ENCODE measurements at places on chromosomes 3 and 15.

GRCh38 chr15:63234451-63234870 lies 42.9 kb upstream of the APH1B start:
- no peak for DNase-seq

- DNase-seq = no peak
Observed at GRCh38 chr3:88114878-88115549, 34.7 kb upstream of the C3orf38 start.

DNA sequence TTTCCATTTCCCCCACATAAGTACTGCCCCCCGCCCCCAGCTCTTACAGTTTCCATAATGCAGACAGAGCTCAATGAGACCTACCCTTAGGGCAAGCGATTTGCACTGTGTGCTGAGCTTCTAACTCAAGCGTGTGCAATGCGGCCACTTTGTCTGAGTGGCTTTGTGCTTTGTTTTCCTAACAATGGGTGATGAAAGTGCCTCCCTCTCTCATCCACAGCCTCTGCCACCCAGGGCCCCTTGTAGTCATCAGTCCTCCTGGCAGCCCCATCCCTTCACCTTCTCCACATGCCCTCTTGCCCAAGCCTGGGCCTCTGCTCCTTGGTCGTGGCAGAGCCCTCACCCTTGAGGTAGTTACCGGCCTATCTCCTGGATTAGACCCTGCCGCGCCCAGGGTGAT lies 17.2 kb downstream of the DAPK2 start:
- DNase-seq = no peak

GRCh38 chr3:110995461-110996231 lies 76.0 kb upstream of the NECTIN3 start:
- no peak for DNase-seq

- no peak for DNase-seq
Observed at GRCh38 chr3:111193472-111193871, 121.9 kb downstream of the NECTIN3 start.

DNA sequence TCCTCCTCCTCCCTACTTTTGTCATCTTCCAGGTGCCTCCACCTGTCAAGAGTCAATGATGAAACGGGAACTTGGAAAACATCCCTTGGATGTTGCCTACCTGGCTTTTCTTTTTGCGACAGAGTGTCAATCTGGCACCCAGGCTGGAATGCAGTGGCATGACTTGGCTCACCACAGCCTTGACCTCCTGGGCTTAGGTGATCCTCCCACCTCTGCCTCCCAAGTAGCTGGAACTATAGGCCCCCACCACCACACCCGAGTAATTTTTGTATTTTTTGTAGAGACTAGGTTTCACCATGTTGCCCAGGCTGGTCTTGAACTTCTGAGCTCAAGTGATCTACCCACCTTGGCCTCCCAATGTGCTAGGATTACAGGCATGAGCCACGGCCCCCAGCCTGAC lies 42.8 kb downstream of the GPR160 start:
- DNase-seq = no peak

GRCh38 chr3:30154853-30155252 lies 451.5 kb upstream of the TGFBR2 start:
- no peak for DNase-seq

DNA sequence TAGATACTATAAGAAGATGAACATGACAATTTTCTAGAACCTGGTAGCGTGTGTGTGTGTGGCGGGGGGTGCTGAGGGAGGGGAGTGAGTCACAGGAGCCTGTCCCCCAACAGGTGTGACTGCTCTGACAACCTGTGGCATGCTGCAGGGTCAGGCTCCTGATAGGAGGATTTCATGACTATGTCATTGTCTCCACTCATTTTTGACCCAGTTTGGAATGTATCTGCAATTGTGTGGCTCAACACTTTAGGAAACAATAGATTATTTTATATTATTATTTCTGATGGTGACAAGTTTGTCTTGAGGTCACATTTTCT lies 9.3 kb upstream of the VILL start:
- DNase-seq = no peak

DNA sequence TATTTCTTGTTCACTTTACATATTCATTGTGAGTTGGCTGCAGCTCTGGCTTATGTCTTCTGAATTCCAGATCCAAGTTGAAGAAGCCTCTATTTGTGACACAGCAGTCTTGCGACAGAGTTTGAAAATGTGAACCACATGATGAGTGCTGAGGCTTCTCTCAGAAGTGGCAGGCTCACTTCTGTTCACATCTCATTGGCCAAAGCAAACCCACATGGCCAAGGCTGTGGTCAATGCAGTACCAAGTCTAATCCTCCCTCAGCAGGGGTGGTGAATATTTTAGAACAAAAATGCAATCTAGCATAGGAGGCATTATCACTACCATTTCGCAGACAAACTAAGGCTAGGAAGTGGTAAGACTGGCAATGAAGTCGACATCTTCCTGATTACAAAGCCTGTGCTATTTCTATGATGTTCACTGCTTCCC lies 45.2 kb downstream of the CDCP1 start:
- DNase-seq = no peak

Data from stimulated activated naive B cell treated with anti-CD40 and anti-IgM and Interleukin-4, amounts not matched to agents 10 μg/mL and 1 μg/mL and 100 μg/mL, for 72 hours (primary cell).